Right cardiac atrium (tissue), 5 donors: ENCODE measurements at places on chromosomes 5 and 9.

GRCh38 chr5:10520706-10521105 lies 43.2 kb upstream of the ANKRD33B start:
- no peak for DNase-seq

GRCh38 chr5:59021837-59022514 lies 439.1 kb downstream of the RAB3C start:
- DNase-seq: no peak

- DNase-seq: no peak
Measured at GRCh38 chr9:2233274-2233673, 218.1 kb downstream of the SMARCA2 start.

DNA sequence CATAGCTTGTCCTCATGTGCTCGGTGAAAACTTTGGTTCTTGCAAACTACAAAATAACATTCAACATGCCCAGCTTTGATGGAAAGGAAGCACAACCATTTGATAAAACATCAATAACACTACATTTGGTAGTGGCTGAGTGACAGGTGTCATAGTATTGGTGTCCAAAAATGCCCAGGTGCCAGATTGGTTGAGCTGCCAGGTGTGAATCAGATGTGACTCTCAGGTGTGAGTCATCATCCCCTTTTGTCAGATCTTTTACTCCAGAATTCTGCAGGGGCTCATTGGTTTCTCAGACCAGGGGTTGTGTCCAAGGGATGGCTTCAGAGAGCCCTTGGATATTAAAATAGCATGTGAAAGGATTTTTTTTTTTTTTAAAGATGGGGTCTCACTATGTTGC lies 22.5 kb upstream of the POMT1 start:
- DNase-seq: no peak

GRCh38 chr9:136089697-136090045 lies 5.4 kb downstream of the NACC2 start:
- DNase-seq: no peak

DNA sequence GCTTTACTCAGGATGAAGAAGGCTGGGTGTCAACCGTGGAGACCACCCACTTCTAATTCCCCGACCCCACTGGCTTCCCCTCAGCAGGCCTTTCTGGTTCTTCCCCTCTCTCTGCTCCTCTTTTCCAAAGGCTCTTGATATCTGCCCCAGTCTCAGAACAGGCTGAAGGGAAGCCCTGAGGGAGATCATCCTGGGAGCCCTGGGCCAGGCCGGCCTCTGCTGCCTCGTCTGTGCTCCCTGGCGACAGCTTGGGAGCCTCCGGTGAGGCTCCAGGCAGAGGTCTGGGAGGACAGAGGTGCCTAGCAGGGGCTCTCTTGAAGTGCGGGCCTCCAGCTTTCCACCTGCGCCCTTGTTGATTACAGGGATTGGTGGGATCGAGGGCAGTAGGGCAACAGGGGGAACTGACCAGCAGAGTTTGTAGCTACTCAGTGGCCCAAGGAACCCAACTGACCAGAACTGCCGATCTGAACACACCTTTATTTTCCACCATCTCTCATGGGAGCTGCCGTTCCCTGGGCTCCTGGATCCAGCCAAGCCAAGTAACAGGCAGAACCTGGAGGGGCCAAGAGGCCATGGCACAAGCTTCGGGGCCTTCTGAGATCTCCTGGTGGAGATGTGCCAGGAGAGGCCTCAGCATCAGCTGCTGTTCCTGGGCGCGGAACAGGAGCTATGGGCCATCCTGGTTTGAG lies 198.5 kb downstream of the CACNA1B start:
- no peak for DNase-seq

GRCh38 chr5:88279584-88279983 lies 10.9 kb upstream of the TMEM161B start:
- DNase-seq: no peak

DNA sequence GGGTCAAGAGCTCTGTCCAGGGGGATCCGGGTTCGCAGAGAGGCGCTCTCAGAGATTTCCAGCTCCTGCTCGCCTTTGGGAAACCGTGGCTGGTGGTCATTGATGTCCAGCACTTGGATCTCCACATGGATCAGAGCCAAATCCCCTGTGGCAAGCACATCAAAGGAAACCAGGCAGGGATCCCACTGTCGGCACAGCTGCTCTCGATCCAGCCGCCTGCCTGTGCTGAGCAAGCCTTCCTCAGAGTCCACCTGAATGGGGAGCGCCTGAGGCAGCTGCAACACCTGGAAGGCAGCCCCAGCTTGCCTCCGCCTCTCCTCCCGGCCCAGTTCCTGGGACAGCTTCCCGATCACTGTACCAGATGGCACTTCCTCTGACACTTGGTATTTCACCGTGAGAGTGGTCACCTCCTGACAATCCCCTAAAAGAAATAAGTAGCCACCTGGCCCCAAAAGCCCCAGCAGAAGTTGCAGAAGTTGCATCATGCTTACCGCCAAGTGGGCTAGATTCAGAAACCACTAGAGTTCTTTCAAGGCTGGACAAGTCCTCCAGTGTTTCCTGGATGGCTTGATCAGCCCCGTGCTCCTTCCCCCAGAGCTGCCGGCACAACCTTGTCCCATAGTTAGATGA lies 520 bp downstream of the PCDH12 start:
- no peak for DNase-seq

DNA sequence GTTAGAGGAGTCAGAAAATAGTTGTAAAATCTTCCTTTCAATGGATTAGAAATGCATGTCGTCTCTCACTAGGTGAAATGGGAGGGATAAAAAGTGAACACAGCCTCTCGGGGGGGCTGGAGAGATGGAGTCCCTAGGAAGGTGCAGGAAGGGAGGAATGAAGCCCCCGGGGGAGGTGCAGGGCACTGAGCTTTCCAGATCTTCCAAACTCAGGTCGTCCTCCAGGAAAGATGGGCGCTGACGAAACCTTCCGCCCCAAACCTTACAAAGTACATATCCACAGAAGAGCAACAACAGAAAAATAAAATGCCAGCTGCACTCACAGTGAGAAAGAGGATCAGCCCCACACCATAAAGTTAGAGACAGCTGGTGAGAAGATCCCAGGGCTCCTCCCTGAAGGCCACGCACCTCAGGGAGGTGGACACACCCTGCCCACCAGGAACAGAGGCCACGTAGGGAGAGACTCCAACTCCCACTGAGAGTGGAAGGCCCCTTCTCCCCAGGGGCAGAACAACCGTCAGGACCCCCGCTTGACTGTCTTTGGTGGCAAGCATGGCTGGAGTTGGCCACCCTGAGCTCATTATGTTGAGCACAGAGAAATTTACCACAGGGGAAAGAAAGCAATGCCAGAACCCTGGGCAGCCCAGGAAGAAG lies 174.3 kb downstream of the AUH start:
- peak; percentile 19 for DNase-seq
